NCI-H1694 (cell line): ENCODE measurements at places on chromosomes 4 and X.
A peak's percentile ranks its signal among the peaks of the same experiment; 100 is the strongest.

- DNase-seq: no peak
Observed at GRCh38 chr4:75512386-75513211, 1.6 kb downstream of the RCHY1 start.

DNA sequence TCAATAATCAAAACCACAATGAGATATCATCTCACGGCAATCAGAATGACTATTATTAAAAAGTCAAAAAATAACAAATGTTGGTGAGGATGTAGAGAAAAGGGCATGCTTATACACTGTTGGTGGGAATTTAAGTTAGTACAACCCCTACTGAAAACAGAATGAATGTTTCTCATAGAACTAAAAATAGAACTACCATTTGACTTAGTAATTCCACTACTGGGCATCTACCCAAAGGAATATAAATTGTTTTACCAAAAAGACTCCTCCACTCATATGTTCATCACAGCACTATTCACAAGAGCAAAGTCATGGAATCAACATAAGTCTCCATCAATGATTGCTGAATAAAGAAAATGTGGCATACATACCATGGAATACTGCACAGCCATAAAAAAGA, 278.1 kb upstream of the ARSJ start:
- DNase-seq: no peak

DNA sequence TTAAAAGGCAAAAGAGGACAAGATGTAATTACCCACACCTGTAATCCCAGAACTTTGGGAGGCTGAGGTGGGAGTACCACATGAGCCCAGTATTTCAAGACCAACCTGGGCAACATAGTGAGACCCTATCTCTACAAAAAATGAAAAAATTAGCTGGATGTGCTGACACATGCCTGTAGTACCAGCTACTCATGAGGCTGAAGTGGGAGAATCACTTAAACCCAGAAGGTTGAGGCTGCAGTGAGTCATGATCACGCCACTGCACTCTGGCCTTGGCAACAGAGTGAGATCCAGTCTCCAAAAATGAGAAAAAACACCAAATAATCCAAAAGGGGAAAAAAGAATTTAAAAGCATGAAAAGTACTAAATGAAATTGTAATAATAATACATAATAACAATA, 30.8 kb downstream of the NR0B1 start:
- DNase-seq: no peak

GRCh38 chrX:70262952-70263567, 3.1 kb upstream of the P2RY4 start:
- DNase-seq: no peak

DNA sequence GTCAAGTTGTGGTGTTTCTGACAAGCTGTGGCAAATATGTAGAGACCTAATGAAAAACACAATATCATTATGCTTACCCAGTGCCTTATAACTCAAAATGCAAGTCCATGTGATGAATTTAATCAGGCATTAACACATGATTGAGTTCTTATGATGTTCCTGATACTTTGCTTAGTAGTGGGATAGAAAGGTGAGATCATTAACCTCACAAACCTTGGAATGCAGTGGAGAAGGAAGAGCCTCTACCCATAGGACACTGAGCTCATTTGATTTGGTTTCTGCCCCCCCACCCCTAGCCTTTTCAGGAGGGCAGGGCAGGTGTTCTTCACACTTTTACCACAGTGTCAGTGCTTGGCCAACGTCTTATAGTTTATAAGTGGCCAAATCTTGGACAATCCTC, 683.6 kb upstream of the CPEB2 start:
- no peak for DNase-seq

DNA sequence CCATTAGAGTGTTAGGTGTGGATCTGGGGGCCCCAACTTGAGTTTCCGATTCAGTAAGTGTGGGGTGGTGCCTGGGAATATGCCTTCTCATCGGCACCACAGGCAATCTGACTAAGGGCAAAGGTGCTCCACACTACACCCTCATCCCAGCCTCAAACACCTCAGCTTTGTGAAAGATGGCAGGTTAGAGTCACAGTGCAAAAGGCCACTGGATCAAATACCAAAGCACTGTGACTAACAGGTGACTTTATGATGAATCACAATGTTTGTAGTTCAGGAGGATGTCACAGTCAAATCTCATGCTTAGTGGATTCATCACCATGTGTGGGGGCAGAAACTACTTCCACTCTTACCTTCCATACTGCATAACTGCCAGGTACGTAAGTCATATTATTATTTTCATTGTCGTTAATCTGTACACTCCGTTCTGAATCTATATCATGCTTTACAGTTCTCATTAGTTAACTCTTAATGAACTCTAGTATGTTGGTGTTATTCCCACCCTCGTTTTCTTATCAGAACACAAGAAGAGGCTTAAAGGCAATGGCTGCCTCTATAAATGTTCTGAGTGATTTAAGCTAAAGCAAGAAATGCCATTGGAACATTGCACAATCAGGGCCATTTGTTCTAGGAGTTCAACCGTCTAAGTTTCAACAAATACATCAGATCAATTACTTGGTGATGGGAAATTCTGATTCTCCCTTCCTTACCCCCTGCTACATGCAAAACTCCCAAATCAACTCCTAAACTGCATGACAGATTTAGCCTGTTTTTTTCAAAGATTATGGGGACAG, 50.2 kb downstream of the PRKG2 start:
- no peak for DNase-seq

DNA sequence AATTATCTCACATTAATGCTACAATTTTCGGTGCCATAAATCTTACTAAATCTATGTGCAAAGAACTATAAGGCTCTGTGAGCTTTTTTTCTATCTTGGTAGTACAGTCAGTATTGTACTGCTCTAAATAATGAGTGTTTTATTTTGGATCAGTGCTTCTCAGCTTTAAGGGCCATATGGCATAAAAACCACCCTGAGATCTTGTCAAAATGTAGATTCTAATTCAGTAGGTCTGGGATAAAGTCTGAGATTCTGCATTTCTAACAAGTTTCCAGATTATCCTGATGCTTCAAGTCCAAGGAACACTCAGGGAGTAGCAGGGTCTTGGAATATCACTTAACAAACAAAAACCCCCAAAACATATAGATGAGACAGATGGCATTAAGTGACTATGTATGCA, 486.5 kb downstream of the GRXCR1 start:
- DNase-seq: peak; percentile 43

GRCh38 chrX:150487369-150488094, 80.9 kb upstream of the MTM1 start:
- DNase-seq: no peak

DNA sequence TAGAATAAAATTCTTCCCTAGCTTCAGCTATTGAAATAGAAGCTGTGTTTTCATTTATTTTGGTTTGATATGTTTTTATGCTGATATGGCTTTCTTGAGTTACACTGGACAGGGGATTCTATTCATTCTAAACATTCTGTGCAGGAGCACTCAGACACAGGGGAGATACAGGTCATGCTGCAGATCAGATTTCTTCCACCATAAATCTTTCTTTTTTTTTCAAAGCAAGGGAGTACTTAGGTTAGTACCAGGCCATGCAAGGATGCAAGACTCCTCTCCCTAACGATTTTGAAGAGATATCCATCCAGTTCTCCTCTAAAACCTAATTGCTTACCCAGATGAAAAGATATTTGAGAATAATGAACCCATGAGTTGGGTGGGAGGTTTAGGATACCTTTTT, 21.4 kb downstream of the ETDC start:
- DNase-seq: no peak

DNA sequence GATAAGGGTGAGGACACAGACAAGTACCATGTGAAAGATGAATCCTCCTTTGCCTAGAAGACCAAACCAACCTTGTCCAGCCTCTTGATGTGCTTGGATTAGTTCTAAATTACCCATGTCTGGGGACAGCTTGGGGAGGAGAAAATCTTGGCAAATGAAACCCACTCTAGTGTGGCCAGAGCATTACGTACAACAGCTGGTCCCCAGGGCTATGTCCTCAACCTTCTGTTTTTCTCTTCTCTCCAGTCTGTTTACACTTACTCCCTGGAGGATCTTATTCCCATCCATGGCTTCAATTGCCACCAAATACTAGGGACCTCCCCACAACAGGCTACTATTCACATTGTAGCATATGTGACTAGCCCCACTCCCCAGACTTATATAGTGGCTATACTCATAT, 384.5 kb downstream of the OPHN1 start:
- no peak for DNase-seq

DNA sequence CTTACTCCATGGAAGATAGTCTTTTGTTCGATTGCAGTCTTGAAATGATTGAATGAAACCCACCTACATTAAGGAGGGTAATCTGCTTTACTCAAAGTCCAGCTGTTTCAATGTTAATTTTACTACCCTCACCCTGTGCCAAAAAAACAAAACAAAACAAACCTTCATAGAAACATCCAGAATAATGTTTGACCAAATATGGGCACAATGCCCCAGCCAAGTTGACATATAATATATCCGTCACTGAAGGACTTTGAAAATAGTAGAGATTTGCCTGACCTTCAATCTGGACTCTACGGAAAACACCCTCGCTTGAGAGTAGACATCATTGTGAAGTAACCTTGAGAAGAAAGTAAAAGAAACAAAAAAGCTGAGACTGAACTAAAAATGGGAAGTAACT, 550.5 kb upstream of the SMIM31 start:
- DNase-seq: no peak

DNA sequence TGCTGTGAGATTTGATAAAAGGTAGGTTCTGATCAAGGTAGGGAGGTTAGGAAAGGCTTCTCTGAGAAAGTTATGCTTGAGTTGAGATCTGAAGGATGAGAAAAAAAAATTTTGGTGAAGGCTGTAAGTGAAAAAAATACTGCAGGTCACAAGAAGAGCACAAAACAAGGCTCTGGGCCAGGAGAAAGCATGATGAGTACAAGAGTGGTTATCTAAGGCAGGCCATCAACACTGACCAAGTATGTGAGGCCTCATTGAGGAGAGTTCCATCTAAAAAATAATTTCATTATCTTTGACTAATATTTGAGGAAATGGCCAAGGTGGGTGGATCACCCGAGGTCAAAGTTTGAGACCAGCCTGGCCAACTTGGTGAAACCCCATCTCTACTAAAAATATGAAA, 71.6 kb upstream of the SLC4A4 start:
- DNase-seq: no peak

GRCh38 chrX:102339312-102340298, 92.6 kb downstream of the NXF2 start:
- no peak for DNase-seq

- no peak for DNase-seq
Observed at GRCh38 chrX:10203617-10204016, 46.8 kb downstream of the CLCN4 start.

DNA sequence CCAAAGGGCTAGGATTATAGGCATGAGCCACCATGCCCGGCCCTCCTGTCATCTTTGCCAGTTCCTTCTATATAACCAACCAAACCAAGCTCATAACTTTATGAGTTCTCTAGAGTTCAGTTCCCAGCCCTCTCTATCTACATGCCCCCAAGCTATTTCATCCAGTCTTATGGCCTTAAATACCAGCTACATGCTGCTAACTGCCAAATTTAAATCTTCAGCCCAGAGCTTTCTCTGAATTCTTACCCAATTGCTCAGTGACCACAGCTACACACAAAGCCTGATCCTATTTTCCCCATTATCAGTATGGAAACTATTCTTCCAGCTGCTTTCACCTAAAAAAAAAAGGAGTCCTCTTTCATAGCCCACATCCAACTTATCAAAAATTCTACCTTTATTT, 23.1 kb downstream of the TMEM184C start:
- DNase-seq: no peak

GRCh38 chr4:101288365-101289145, 58.8 kb downstream of the PPP3CA start:
- DNase-seq: no peak

GRCh38 chrX:2751291-2751690, 549 bp upstream of the XG start:
- no peak for DNase-seq

DNA sequence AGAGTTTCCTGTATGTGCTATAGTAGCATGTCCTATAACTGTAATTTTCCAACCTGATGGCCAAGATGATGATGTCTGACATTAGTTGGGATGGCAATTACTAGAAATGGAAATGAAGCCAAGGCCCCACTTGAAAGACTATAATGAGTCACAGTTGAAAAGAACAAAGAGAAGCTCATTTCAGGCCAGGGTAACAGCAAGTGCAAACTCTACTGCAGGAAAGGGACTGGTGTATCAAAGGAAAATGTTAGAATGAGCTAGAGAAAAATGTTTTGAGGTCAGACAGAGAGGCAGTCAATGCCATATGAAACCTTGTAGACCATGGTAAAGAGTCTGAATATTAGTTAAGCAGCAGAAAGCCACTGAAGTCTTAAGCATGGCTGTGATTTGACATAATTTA, 146.2 kb upstream of the SH3RF1 start:
- no peak for DNase-seq

DNA sequence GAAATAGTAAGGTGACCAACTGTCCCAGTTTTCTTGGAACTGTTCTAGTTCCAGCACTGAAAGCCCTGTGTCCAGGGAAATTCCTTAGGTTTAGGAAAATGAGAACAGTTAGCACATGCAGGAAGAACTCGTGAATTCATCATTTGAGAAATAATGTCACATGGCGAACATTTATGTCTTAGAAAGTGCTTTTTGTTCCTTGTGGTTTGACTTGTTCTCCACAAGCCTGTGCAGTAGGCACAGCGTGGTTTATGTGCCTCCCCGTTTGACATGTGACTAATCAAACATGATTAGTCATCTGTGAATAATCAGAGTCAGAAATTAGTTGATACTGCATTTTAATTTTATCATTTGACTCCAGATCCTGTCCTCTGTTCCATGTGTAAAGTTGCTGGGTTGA, 556.0 kb upstream of the CPEB2 start:
- DNase-seq: no peak

DNA sequence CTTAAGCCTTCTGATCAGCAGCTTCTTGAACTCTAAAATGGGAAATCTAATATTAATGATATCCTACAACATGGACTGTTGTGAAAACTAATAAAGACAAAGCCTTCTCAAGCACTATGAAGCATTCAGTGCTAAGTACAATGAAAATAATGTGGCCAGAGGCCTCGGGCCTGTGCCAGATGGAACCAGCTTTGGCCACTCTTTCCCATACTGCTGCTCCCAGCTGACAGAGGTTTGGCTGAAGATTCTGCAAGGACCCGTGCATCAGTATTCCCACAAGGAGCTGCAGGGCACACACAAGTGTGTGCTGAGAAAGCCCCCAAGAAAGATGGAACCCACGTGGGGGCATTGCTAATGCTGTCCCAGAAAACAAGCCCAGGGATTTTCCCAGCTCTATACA, 60.5 kb upstream of the RPL34 start:
- DNase-seq: no peak

DNA sequence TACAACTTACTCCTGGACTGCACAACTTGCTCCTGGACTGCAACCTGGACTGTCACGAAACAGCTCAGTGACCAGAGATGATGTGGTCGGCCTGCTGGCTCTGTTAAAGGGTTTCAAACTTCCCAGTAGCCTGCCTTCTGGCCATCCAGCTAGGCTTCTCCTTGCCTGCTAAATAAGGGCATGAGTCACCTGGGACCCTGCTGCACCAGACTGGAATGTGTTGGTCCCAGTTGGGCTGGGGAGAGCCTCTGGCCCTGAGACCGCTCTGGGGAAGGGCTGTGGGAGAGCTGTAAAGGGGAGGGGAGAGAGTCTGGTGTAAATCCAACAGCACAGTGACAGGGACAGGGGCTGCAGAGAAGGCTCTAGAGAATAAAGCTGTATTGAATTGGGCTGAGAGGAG, 165.8 kb downstream of the VSIG4 start:
- DNase-seq: no peak
